Activated CD4-positive, alpha-beta T cell treated with anti-CD3 and anti-CD28 coated beads for 48 hours (primary cell): ENCODE measurements at places on chromosomes 2 and 18.

GRCh38 chr2:27993402-27993787, 102.9 kb downstream of the BABAM2 start:
- DNase-seq = no peak

DNA sequence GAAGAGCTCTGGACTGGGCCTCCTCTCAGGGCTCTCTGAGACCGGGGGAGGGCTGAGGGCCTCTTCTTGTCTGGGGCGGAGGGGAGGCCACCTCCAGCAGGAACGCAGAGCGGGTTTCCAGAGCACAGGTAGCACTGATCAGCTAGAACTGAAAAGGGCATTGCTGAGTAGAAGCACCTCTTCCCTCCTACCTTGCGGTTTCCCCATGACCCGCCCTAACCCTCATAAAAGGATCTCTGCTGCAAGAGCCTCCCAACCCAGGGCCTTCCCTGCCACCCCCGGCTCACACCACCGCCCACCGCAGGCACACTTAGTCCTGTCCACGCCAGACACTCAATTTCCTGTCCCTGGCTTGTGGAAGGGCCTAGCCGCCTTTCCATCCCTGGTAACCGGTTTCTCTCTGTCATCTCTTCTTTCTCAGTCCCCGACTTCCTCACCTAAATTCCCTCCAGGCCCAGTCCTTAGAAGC, 966 bp downstream of the ADCY3 start:
- peak; percentile 73 for DNase-seq

DNA sequence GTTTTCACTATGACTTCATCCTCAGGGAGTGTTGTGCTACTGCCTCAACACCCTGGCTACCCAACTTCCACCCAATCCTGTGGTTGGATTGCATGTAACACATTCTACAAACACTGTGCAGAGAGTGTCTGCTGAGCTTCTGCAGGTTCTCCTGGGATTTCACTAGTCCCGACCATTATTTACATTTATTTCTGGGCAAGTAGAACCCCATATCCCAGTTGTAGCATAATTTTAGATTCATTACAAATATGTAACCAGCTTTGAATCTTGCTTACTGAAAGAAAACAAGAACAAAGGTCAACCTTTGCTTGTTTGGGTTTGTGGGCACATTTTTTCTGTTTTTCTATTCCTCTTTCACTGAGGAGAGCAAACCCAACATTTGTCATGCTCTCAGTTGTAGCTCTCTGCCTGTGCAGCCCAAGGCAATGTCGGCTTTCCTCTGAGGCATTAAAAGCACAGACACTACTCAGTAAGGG, 2036.1 kb upstream of the LRRTM1 start:
- DNase-seq = no peak

DNA sequence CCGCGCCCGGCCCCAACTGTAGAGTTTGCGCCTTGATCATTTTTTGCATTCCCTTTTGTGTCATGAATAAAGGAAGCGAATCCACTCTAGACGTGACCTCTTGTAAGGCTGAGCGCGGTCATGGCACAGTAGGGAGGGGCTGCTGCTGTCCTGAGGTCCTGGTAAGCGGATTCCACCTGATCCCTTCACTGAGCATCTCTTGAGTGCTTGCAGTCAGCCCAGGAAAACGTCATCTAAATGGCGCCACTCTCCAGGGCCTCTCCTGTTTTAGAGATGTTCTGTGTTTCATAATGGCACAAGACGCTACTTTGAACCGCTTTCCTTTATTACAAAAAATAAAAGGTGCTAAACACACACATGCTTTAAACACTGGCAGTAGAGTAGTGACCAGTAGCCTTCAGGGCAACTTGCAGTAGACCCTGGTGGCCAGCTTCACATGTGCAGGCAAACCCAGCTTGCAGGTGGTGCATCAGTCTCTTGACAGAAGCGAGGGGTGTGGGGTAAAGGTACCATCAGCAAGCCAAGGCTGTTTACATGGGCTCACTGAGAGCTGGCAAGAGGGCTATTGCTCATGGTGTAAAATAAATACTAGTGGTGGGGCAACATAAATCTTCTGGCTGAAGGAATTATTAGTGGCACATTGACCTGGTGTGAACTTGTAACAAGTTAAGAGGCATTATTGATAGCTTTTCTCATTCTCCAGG, 43.0 kb upstream of the ACKR3 start:
- no peak for DNase-seq

DNA sequence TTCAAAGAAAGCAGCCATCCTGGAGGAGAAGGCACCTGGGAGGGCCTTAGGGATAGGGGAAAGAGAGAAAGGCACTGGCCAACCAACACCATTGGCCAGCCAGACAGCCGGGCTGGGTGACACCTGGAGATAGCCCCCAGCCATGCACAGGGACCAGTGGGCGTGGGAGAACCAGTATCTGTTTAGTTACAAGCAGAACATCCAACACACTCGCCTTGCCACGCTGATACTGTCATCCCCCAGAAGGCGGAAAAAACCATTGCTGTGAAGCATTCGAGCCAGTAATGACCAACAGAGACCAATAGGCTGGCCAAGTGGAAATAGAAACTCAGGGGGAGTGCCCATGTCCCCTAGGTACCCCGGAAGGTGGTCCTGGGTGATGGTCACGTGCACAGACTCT, 15.5 kb downstream of the ASPRV1 start:
- no peak for DNase-seq

- DNase-seq = peak; percentile 81
Observed at GRCh38 chr2:70861777-70862625, 26.4 kb upstream of the CD207 start.

GRCh38 chr2:85705680-85706039, 11.5 kb downstream of the GNLY start:
- no peak for DNase-seq

DNA sequence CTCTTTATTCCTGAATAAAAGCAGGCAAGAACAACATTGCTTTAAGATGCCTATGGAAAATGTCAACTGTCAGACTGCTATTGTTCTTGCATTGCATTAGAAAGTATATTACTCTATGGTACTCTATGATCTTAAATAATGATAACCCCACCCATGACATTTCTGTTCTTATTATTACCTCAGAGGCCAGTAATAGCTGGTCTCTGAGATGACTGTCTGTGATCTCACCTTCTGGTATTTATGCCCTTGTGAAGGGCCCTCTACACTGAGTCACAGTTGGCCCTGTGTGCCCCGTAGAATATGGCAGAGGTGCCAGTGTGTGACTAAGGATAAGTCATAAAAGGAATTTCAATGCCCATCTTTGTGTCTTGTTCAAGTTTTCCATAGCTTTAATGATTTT, 61.0 kb downstream of the SPP2 start:
- no peak for DNase-seq

DNA sequence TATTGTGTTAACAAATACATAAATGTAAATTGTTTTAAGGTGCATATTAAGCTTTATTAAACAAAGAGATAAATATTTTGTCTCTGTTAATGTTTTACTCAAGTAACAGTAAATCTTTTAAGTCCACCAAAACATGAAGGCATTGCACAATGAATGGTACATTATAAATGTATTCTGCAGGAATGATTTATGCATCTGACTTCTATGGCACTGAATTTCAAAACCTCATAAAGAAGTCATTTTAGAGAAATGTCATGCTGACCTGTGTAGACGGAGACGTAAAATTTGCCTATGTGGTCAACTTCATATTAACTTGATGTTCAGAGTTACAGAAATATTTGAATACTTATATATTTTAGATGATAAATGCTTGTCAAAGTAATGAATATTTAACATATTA, 194.7 kb downstream of the BABAM2 start:
- no peak for DNase-seq

GRCh38 chr2:75574106-75574505, 13.4 kb upstream of the EVA1A start:
- no peak for DNase-seq

- no peak for DNase-seq
Observed at GRCh38 chr2:16683576-16683975, 17.9 kb upstream of the CYRIA start.

DNA sequence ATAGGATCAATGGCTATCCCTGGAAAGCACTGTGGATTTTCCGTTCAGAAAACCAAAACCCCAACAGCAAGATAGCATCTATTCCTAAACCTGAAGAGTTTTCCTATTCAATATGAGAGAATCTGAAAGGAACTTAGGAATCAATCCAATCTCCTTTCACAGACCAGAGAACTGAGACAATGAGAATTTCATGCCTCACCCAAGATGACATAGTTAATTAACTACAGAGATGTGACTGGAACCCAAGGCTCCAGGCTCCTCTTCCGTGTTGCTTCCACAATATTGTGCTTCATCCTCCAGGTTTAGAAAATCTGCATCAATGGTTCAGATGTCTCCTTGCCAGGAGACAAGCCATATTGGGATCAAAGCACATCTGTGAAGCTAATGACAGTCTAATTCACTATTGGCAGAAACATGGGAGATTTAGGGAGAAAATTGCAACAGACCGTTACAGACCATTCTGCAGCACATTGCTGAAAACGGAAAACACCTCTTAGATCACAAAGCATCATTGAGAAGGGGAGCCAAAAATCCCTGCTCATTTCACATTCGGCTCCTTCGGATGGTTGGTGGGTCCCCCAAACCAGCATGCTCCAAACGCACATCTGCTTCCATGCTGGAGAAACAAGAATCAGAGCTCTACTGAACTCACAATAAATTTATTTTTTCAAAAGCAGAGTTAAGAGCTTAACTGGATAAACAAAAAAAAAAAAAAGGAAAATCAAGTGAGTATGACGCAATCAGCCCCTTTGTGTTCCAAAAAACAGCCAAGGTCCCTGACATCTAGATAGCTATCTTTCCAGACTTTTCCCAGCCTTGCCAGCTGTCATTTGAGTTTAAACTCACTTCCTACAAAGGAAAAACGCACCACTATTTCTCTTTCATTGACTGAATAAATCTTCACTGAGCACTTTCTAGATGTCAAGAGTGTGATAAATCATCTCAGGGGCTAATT, 290.3 kb downstream of the C1D start:
- no peak for DNase-seq

- DNase-seq = no peak
Observed at GRCh38 chr18:52254367-52254766, 85.6 kb upstream of the DCC start.

- no peak for DNase-seq
Observed at GRCh38 chr2:3838348-3838747, 135.0 kb downstream of the DCDC2C start.

- no peak for DNase-seq
Observed at GRCh38 chr2:190864375-190864774, 16.2 kb upstream of the GLS start.
